ENCODE measurements at places on chromosomes 16 and 17.

GRCh38 chr16:6545329-6545728 lies 787.3 kb upstream of the RBFOX1 start:
- no peak overlapping the region for H3K27ac ChIP-seq
- no peaks in the 10 kb centered on the region for H3K4me1 ChIP-seq
- H3K36me3 ChIP-seq: no peaks in the 10 kb centered on the region
- H3K4me3 ChIP-seq: no peak overlapping the region

- peaks cover 1% of the 10 kb centered on the region for H3K4me1 ChIP-seq
- no peak overlapping the region for H3K27ac ChIP-seq
- H3K36me3 ChIP-seq: no peaks in the 10 kb centered on the region
- H3K4me3 ChIP-seq: no peak overlapping the region
- no peaks in the 10 kb centered on the region for H3K27me3 ChIP-seq
- no peak for DNase-seq
Measured at GRCh38 chr16:15925631-15926030, 23.8 kb upstream of the ABCC1 start.

GRCh38 chr17:63295288-63295687 lies 150.8 kb downstream of the CYB561 start:
- H3K36me3 ChIP-seq: no peaks in the 10 kb centered on the region
- H3K27me3 ChIP-seq: no peaks in the 10 kb centered on the region
- H3K4me3 ChIP-seq: no peak overlapping the region

DNA sequence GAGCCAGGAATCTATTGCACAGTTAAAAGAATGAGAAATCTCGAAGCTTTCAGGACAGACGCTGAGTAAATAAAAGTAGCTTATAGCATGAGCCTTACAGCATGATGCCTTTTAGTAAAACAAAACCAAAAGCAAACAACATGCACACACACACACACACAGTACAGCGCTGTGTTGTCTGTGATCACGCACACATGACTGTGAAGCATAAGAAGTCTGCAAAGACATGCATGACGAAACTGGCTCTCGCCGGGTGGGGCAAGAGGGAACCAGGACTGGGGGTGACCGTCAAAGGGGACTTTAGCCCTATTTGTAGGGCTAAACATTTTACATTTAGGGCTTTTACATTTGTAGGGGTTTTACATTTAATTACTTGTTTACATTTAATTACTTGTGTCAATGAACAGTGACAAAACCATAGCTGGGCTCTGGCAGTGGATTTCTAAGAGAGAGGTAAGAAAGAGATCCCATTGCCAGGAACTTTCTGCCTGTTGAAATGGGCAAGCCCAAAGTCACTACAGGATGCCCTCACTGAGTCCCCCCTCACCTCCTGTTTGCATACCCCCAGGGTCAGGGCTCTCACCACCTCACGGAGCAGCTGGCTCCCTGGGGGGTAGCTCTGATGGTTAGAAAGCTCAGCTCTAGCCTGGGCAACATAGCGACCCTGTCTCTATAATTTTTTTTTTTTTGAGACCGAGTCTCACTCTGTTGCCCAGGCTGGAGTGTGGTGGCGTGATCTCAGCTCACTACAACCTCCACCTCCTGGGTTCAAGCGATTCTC lies 2.0 kb upstream of the TNFRSF13B start:
- no peak for DNase-seq
- H3K4me1 ChIP-seq: no peaks in the 10 kb centered on the region
- no peak overlapping the region for H3K27ac ChIP-seq
- peaks cover 29% of the 10 kb centered on the region for H3K27me3 ChIP-seq
- no peaks in the 10 kb centered on the region for H3K36me3 ChIP-seq

GRCh38 chr16:77359065-77359502 lies 75.8 kb downstream of the ADAMTS18 start:
- H3K36me3 ChIP-seq: no peaks in the 10 kb centered on the region
- no peak for DNase-seq
- H3K4me3 ChIP-seq: no peak overlapping the region
- no peaks in the 10 kb centered on the region for H3K4me1 ChIP-seq
- H3K27ac ChIP-seq: no peak overlapping the region

GRCh38 chr17:41308251-41308917 lies 725 bp downstream of the KRTAP16-1 start:
- H3K36me3 ChIP-seq: no peaks in the 10 kb centered on the region
- H3K27me3 ChIP-seq: no peaks in the 10 kb centered on the region
- no peak for DNase-seq
- no peak overlapping the region for H3K4me3 ChIP-seq
- peaks cover 6% of the 10 kb centered on the region for H3K4me1 ChIP-seq

DNA sequence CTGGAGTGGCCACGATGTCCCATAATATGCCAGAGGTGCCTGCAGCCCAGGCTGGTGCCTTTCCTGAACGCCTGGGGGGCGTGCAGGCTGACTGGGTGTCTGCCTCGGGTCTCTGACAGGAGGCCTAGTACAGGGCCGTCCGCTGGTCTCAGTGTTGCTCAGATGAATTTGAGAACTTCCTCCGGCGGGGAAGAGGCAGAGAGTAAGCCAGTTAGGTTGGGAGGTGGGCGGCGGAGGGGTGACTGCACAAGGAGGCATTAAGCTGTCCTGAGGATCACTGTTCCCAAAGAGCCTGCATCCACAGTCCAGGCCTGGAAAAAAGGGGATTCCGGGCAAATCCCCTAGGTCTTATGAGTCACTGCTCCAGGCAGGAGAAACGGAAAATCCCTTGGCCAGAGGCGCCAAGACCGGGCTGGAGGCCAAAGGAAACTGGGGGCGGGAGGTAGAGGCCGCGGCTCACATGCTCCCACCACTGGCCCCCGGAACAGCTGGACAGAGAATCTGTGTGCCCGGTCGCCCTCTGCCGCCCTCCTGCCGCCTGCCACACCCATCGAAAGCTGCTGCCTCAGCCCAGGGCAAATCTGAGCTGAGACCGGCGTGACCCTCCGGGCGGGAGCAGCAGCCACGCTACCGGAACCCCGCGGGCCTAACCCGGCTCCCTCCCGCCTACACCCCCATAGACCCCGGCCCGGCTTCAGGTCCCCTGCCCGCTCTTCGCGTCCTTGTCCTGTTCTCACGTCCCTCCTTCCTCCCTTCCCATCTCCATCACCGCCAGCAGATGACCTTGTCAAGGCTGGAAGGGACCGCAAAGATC lies 1.2 kb downstream of the TRIM47 start:
- H3K27ac ChIP-seq: peak overlapping the region; percentile 86
- H3K4me3 ChIP-seq: peak overlapping the region; percentile 84
- no peak for DNase-seq
- H3K27me3 ChIP-seq: peaks cover 2% of the 10 kb centered on the region
- no peaks in the 10 kb centered on the region for H3K36me3 ChIP-seq
- peaks cover 41% of the 10 kb centered on the region for H3K4me1 ChIP-seq

- no peak overlapping the region for H3K27ac ChIP-seq
- no peak overlapping the region for H3K4me3 ChIP-seq
- no peaks in the 10 kb centered on the region for H3K27me3 ChIP-seq
- H3K4me1 ChIP-seq: no peaks in the 10 kb centered on the region
- no peaks in the 10 kb centered on the region for H3K36me3 ChIP-seq
Measured at GRCh38 chr17:76188213-76189016, 47.4 kb upstream of the FOXJ1 start.

DNA sequence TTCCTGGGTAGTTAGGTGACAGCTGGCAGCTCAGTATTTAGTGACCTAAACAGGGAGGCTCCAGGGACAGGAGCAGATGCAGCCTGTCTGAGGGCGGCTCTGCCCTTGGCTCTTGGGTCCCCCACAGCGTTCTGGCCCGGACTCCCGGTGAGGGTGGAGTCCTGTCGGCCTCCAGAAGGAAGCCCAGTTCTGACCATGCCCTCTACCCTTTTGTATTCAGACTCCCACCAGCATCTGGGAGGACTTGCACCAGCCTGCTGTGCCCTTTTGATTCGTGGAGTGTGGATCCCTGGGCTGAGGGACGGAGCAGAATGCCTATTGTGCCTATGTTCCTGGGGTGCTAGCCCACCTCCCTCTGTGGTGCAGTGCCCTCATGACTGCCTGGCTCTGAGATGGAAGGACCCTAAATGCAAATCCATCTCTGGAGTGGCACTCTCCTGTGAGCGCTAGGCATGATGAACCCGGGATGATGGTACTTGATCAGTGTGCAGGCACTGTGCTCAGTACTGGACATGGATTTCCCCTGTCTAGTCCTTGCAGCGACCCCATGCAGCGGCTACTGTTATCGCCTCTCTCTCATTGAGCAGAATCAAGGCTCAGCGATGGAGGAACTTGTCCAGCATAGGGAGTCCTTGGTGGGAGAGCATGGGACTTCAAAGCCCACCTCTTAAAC lies 123.1 kb downstream of the SNX29 start:
- H3K27ac ChIP-seq: no peak overlapping the region
- H3K36me3 ChIP-seq: peaks cover 3% of the 10 kb centered on the region
- peaks cover 17% of the 10 kb centered on the region for H3K4me1 ChIP-seq
- no peak overlapping the region for H3K4me3 ChIP-seq
- DNase-seq: no peak

- no peak overlapping the region for H3K4me3 ChIP-seq
- no peak for DNase-seq
- no peaks in the 10 kb centered on the region for H3K4me1 ChIP-seq
- H3K36me3 ChIP-seq: no peaks in the 10 kb centered on the region
- H3K27ac ChIP-seq: no peak overlapping the region
- H3K27me3 ChIP-seq: no peaks in the 10 kb centered on the region
Measured at GRCh38 chr16:49788572-49788971, 67.3 kb downstream of the ZNF423 start.

GRCh38 chr16:85844786-85845185 lies 45.3 kb downstream of the COX4I1 start:
- no peak overlapping the region for H3K27ac ChIP-seq
- no peaks in the 10 kb centered on the region for H3K36me3 ChIP-seq
- H3K4me3 ChIP-seq: no peak overlapping the region
- no peaks in the 10 kb centered on the region for H3K4me1 ChIP-seq

GRCh38 chr16:55968221-55968620 lies 93.0 kb upstream of the CES5A start:
- no peaks in the 10 kb centered on the region for H3K36me3 ChIP-seq
- DNase-seq: no peak
- no peak overlapping the region for H3K4me3 ChIP-seq
- H3K4me1 ChIP-seq: peaks cover 9% of the 10 kb centered on the region
- H3K27me3 ChIP-seq: no peaks in the 10 kb centered on the region

GRCh38 chr16:68105611-68106010 lies 20.4 kb downstream of the NFATC3 start:
- H3K4me1 ChIP-seq: no peaks in the 10 kb centered on the region
- no peak for DNase-seq
- H3K27me3 ChIP-seq: no peaks in the 10 kb centered on the region
- H3K27ac ChIP-seq: no peak overlapping the region
- H3K4me3 ChIP-seq: no peak overlapping the region

- H3K27ac ChIP-seq: no peak overlapping the region
- H3K27me3 ChIP-seq: no peaks in the 10 kb centered on the region
- no peaks in the 10 kb centered on the region for H3K36me3 ChIP-seq
- H3K4me3 ChIP-seq: no peak overlapping the region
- H3K4me1 ChIP-seq: no peaks in the 10 kb centered on the region
Measured at GRCh38 chr17:71869841-71870545, 250.8 kb upstream of the SOX9 start.

DNA sequence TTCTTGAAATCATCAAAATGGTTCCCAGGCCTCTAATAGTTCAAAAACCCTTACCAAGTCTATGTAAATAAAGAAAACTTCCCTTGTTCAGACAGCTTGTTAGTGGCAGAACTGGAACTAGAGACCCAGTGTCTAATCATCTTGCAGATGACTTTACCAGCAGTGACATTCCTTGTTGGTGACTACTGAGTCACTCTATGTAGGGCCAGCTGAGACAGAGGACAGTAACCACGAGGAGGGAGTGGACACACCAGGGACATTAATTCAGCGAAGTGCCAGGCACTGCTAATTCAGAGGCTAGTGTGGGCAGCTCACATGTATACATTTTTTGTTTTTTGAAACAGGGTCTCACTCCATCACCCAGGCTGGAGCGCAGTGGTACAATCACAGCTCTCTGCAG lies 6.1 kb upstream of the HEATR3 start:
- no peak overlapping the region for H3K4me3 ChIP-seq
- no peaks in the 10 kb centered on the region for H3K36me3 ChIP-seq
- no peak for DNase-seq
- no peaks in the 10 kb centered on the region for H3K4me1 ChIP-seq

DNA sequence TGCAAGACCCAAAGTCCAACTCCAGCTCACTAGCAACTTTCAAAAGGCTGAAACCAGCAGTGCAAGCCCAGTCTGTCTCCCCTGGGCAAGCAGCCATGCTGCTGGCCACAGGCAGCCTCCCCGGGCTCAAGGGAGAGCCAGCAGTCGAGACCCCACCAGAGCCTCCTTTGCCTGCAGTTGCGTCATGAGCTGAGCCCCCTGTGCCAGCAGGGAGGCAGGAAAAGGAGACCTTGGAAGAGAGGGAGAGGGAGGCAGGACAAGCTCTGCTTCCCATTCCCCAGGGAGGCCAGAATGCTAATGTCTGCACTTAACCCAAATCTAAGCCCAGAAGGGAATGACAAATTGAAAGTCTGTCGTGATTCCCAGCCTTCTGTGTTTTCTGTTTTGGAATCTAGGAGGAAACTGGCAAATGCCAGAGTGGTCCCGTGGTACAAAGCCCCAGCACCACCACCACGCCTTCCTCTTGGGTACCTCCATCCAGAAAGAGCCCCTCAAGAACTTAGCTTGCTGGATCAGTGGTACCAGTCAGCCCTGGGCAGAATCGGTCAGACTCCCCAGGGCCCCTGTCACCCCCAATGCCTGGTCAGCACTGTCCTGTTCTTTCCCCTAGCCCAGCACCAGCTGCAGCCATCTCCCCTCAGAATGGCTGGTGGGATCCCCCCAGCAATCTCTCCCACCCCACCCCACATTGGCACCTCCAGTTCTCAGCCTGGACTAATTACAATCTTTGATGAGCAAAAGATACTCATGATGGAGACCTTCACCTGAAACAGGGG lies 99.3 kb upstream of the TNRC6C start:
- no peak overlapping the region for H3K4me3 ChIP-seq
- H3K36me3 ChIP-seq: no peaks in the 10 kb centered on the region
- no peak overlapping the region for H3K27ac ChIP-seq
- peaks cover 21% of the 10 kb centered on the region for H3K27me3 ChIP-seq

GRCh38 chr16:5512014-5512413 lies 414.4 kb upstream of the EEF2KMT start:
- H3K27me3 ChIP-seq: no peaks in the 10 kb centered on the region
- no peaks in the 10 kb centered on the region for H3K36me3 ChIP-seq
- H3K4me1 ChIP-seq: no peaks in the 10 kb centered on the region

GRCh38 chr16:20675488-20676267 lies 21.8 kb downstream of the ACSM1 start:
- H3K27ac ChIP-seq: peak overlapping the region; percentile 57
- H3K4me3 ChIP-seq: peak overlapping the region; percentile 70
- H3K36me3 ChIP-seq: no peaks in the 10 kb centered on the region
- peak; percentile 30 for DNase-seq
- peaks cover 3% of the 10 kb centered on the region for H3K27me3 ChIP-seq

- no peaks in the 10 kb centered on the region for H3K27me3 ChIP-seq
- DNase-seq: no peak
- H3K4me3 ChIP-seq: no peak overlapping the region
Measured at GRCh38 chr16:4213737-4214136, 28.1 kb downstream of the SRL start.

DNA sequence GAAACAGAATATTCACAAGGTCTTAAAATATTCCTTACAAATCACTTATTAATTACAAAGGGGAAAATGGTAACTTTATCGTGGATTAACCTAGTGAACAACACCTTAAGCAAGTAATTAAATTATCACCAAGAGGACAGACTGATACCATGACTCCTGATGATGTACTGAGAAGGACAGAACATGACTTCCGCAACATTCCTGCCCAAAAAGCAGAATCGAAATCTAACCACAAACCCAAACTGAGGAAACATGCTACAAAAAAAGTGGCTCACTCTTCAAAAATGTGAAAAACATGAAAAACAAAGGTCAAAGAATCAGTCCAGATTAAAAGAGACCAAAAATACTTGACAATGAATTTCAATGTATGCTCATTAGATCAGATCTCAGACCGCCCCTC lies 151.5 kb downstream of the AATF start:
- no peak for DNase-seq
- H3K36me3 ChIP-seq: peaks cover 38% of the 10 kb centered on the region
